ENCODE measurements at places on chromosomes 6 and 20.

DNA sequence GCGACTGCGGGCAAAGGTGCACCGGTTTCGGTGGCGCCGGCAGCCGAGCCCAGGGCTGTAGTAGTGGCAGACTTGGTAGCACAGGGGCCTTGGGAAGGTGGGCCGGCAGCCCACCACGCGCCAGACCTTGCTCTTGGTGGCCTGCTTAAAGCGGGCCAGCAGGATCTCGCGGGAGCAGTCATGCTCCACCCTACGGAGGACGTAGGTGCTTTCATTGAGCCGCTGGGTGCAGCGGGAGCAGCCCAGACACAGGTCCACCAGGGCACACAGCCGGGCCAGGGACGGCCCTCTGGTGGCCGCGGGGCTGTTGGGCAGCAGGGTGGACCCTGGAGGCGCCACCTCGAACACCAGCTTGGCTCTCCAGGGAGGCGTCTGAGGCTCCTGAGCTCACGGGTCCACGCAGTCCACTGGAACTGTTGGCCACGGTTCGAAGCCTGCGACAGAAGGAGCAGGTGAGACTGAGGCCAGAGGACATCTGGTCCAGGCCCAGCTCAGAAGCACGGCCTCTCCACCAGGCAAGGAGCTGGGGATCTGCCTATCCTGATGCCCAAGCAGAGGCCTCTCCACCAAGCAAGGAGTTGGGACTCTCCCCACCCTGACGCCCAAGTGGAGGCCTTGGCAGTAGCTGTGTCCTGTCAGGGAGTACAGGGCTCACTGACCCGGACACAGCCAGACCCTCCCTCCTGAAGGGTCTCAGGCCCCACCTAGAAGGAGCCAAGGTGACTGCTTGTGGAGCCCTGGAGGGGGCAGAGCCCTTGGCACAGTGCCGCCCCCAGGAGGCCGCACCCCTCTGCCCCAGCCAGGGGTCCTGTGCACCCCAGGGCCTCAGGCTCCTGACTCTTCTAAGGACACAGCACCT is 1.0 kb downstream of the HELZ2 start:
- no peak for DNase-seq

GRCh38 chr6:79330704-79331103 is 96.2 kb upstream of the HMGN3 start:
- DNase-seq: no peak

- DNase-seq: no peak
These were observed 7.4 kb upstream of the GMPR start for GRCh38 chr6:16230953-16231352.

GRCh38 chr20:35617397-35618262 is 2.0 kb downstream of the SPAG4 start:
- DNase-seq: no peak

DNA sequence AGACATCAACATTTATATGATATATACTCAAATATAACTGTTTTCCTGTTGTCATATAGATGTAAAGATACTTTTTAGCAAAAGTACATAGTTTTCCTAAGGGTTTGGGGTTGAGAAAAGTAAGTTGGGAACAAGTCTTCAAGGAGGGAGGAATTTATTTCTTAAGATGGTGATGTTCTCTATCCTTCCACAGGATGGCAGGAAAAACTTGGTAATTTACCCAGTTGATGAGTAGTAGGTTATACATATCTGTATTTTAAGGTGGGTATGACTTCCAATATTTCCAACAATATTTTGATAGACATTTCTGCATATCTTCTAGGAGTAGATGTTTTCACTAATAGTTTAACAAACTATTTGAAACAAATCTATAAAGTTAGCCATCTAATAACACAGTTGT is 254.4 kb downstream of the RIMS1 start:
- DNase-seq: no peak

DNA sequence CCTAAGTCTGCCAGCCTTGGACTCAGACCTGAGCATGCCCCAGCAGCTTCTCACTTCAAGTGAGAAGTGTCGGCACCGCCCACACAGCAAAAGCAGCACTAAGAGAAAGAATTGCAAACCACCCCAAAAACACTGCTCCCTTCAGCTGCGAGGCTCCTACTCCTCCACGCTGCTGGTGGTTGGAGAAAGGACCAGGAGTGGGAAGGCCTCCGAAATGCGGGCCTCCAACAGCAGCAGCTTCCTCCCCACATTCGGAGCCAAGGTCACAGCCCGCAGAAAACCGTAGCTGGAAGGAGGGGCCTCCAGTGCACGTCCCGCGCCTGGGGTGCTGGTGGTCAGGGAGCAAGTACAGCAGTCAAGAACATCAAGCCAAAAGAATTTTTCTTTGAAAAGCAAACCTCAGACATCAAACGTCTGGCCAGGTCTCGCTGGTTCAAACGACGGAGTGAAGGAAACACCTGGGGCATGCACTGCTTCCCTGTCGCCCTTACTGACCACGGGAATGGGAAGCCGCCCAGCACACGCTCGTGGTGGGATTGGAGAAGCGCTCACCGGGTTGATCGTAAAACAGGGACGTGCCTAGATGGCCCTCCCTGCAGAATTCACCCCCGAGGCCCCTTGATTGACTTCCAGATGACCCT is 185.6 kb upstream of the CST7 start:
- no peak for DNase-seq

DNA sequence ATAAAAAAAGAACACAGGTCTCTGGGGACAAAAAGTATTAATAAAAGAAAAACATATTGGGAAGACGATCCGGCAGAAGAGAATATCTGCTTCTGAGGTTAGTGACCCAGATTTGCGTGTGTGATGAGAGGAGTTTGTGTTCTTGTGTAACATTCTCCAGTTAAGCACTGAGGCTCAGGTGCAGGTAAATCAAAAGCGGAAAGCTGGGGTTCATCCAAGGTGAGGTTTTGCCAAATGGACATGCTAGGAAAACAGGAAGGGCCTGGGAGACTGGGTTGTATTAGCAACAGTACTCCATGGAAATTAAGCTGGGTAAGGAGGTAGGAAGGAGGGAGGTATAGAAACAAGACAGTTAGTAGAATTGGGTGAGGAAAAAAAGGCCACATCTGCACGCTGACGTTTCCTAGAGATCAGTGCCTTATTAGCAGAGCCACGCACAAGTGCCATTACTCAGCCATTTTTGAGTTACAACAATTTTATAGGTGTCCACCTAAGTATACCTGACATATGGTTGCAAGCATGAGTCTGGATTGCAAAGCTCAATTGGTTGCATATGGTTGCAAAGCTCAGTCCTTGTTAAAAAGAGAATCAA is 139.6 kb downstream of the ZMYND8 start:
- no peak for DNase-seq

GRCh38 chr6:116017546-116018295 is 43.0 kb downstream of the FRK start:
- DNase-seq: no peak
